ENCODE measurements at places on chromosomes 7 and 10. TPM values are rescaled to one million over a fixed set of nuclear protein-coding genes. Genes with fewer than 3 reads are reported as not detected.

Gene PTPRE
- total RNA-seq, result 54.1 TPM

Gene ZPBP
- not detected for total RNA-seq

Gene AGMO
- total RNA-seq, result not detected

Gene FEZF1
- total RNA-seq, result not detected

Gene UCN3
- not detected for total RNA-seq

Gene HMX3
- not detected for total RNA-seq

Gene MRLN
- total RNA-seq, result not detected

Gene TFEC
- 0.05 TPM for total RNA-seq

Gene PDK4
- total RNA-seq, result not detected

Gene SLC13A1
- not detected for total RNA-seq

Gene SH2D4B
- 0.32 TPM for total RNA-seq

Gene DYNC1I1
- total RNA-seq, result not detected

Gene GPR146
- total RNA-seq, result 14.9 TPM

Gene RALA
- total RNA-seq, result 21.6 TPM

Gene INA
- total RNA-seq, result 0.65 TPM

Gene NUP205
- total RNA-seq, result 116 TPM

Gene PLPP4
- total RNA-seq, result not detected

Gene PKD2L1
- total RNA-seq, result 0.30 TPM
